ENCODE measurements at places on chromosomes 5 and 9.

GRCh38 chr9:20394969-20395368, 227.3 kb downstream of the MLLT3 start:
- no peak for DNase-seq

DNA sequence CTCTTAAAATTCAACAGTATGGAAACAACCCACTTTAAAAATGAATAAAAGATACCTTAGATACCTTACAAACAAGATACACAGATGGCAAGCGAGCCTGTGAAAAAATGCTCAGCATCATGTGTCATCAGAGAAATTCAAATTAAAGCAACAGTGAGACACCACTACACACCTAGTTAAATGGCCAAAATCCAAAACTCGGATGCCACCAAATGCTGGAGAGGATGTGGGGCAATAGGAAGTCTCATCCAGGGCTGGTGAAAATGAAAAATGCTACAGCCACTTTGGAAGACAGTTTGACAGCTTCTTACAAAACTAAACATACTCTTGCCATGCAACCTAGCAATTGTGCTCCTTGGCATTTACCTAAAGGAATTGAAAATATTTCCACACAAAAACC, 17.9 kb downstream of the DUSP1 start:
- no peak for DNase-seq

DNA sequence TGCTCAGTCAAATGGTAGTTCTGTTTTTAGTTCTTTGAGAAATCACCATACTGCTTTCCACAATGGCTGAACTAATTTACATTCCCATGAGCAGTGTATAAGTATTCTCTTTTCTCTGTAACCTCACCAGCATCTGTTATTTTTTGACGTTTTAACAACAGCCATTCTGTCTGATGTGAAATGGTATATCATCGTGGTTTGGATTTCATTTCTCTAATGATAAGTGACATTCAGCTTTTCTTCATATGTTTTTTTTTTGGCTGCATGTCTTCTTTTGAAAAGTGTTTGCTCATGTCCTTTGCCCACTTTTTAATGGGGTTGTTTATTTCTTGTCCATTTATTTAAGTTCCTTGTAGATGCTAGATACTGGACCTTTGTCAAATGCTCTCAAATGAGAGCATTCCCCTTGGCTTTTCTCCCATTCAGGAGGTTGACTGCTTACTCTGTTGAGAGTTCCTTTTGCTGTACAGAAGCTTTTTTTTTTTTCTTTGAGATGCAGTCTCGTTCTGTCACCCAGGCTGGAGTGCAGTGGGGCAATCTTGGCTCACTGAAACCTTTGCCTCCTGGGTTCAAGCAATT, 58.7 kb upstream of the RGMB start:
- DNase-seq = no peak

- DNase-seq = no peak
Observed at GRCh38 chr9:81559709-81560108, 129.6 kb downstream of the TLE1 start.

- no peak for DNase-seq
Observed at GRCh38 chr5:160979385-160979784, 127.4 kb upstream of the ATP10B start.

- no peak for DNase-seq
Observed at GRCh38 chr5:8134609-8135008, 265.7 kb downstream of the MTRR start.

DNA sequence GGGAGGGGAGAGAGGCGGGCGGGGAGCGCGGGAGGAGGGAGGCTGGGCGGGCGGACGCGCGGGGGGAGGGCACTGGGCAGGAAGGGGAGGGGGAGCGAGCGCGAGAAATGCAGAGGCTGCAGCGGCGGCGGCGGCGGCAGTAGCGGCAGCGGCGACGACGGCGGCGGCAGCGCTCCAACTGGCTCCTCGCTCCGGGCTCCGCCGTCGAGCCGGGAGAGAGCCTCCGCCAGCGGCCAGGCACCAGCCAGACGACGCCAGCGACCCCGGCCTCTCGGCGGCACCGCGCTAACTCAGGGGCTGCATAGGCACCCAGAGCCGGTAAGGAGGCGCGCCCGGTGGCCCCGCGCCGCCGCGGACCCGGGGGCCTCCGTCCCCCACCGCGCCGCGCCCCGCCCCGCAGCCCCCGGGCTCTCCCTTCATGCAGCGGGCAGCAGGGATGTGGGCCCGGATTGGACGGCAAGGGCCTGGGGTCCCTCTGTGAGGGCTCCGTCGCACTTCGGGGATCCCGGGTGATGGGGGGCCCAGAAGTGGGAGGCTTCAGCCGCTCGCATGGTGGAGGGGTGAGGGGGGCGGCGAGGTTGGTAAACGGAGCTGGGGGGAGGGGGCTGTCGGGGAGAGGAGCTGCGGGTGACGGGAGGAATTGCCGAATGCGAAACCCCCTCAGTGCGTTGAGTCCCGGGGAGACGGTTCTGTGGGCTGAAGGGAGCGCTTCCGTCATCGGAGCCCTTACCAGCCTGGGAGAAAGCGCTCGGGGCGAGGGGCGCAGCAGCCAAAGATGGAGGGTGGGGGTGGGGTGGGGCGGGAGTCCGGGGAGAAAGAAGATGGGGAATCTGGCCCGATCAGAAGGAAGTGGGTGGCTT, at the start of gene BASP1:
Gene BASP1, plus strand, starts transcription at position 139 of the 860 bp plus-strand sequence. CDS start 57,586 bp downstream, outside the sequence.
- peak; percentile 15 for DNase-seq

- DNase-seq = no peak
Observed at GRCh38 chr9:127445851-127446712, 5.1 kb downstream of the RPL12 start.

DNA sequence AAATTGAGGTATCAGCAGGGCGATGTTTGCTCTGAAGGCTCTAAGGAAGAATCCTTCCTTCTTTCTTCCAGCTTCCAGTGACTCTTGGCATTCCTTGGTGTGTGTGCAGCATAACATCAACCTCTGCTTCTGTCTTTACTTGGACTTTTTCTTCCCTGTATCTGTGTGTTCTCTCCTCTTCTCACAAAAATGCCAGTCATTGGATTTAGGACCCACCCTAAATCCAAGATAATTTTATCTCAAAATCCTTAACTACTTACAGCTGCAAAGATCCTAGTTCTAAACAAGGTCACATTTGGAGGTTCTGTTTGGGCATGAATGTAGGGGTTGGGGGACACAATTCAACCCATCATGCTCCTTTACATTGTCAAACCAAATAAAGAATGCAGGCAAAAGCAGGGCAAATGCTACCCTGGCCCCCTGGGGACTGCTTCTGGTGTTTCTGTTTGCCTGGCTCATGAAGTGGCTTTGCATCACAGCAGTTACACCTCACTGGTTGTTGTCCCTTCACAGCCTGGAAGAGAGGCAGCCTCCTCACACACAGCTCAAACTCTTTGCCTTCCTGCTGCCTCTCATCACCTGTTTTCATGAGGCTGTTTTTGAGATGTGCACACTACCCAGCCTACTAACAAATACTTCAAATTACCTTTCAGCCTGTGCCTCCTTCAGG, 64.8 kb upstream of the PLCXD3 start:
- no peak for DNase-seq

- no peak for DNase-seq
Observed at GRCh38 chr5:148831590-148832565, 5.5 kb downstream of the ADRB2 start.

- peak; percentile 61 for DNase-seq
Observed at GRCh38 chr5:68216245-68217046, 890 bp downstream of the PIK3R1 start.

DNA sequence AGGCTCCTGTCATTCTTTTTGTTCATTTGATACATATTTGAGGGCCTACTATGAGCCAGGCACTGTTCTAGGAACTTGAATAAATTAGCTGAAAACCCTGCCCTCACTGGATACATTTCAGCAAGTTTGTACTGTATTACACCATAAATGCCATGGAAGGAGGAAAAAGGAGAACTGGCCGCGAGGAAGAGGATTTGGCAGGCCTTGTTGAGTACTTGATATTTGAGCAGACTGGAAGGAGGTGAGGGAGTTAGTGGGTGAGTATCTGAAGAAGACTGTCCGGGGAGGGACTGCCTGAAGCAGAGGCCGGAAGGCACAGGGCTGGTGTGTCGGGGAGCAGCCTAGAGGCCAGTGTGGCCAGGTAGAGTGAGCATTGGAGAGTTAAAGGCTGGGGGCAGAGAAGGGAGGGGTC, 4.5 kb downstream of the SNX30 start:
- DNase-seq = no peak

- DNase-seq = peak; percentile 21
Observed at GRCh38 chr5:131266370-131267060, 2.7 kb downstream of the CDC42SE2 start.

DNA sequence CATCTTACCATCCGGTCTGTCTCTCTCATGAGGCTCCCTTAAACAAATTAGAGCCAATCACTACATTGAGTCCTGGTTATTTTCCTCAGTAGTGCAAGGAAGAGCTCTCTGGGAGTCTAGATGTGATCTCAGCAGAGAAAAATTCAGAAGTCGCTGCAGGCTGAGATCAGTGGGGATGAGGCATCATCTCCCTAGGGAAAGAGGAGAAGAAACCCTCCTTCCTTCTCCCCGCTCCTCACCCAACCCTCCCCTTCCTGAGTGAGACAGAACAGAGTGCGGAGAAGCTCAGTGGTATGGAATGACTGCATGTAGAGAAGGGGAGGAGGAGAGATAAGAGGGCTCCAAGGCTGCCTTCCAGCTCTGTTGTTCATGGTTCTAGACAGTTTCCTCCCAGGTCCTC, 80.5 kb downstream of the PAPPA start:
- no peak for DNase-seq

GRCh38 chr5:37847978-37848425, 8.2 kb upstream of the GDNF start:
- no peak for DNase-seq

- no peak for DNase-seq
Observed at GRCh38 chr5:133527311-133527710, 85.0 kb downstream of the FSTL4 start.

DNA sequence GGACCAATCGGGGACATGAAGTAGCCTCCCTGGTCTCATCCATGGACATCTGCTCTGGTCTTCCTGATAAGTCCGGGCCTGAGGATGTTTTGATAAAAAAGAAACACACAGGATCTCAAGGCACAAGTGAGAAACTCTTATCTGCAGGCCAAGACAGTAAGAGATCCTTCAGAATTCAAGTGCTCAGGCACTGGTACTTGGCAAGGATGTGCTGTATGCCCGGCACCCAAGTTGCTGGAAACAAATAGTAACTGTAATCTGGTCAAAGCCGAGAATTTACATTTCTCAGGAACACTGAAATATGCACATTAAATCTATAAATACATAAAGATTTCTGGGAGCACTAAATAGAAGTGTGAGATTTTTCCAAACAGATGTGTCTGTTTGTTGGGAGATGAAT, 165.7 kb downstream of the SPOCK1 start:
- no peak for DNase-seq
